ENCODE measurements at places on chromosomes 12 and 14.

DNA sequence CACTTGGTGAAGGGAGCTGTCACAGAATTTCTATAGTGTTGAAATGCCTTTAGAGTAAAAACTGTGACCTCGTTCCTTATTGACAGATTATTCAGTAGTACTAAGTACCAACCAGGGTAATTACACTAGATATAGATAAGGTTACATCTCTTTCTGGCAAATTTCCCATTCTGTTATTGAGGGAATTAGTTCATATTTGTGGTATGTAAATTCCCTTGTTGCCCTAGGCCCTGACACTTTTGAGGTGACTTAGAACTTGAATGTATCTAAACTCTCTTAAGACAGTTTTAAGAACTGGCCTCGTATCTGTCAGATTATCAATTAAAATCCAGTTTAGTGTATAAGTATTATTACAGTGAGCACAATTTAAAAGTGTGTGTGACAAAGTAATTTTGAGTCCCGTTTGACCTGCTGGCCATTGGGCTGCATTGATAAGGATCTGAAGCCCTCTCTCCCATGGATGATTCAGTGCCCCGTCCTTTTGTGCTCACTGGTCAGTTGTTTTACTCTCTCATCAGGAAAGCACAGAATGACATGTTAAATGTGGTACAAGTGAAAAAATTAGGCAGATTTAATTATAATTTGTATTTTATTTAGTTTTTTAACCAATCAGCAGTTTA is 123.2 kb downstream of the GPR135 start:
- no peak for DNase-seq

GRCh38 chr14:94341656-94342333 is 18.7 kb upstream of the SERPINA6 start:
- DNase-seq = no peak

- DNase-seq = no peak
Measured at GRCh38 chr12:30251546-30251945, 444.1 kb downstream of the IPO8 start.

- no peak for DNase-seq
Measured at GRCh38 chr12:27309293-27309994, 23.2 kb upstream of the BMAL2 start.

DNA sequence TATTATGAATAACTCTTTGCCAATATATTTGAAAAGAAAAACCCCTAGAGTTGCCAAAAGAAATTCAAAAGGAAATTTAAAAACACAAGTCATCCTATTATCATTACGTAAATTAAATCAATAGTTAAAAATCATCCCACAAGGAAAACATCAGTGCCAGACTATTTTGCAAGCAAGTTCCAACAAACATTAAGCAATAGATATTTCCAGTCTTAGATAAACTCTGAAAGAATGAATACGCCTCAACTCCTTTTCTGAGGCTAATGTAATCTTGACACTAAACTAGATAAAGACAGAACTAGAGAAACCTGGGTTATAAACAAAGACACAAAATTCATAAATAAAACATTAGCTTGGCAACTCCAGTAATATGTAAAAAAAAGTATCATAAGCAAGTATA is 245.9 kb downstream of the FOXN3 start:
- DNase-seq = no peak
